ENCODE measurements at places on chromosomes 5 and 9.

GRCh38 chr5:28603869-28604268 is 1565.5 kb upstream of the CDH9 start:
- DNase-seq = no peak

DNA sequence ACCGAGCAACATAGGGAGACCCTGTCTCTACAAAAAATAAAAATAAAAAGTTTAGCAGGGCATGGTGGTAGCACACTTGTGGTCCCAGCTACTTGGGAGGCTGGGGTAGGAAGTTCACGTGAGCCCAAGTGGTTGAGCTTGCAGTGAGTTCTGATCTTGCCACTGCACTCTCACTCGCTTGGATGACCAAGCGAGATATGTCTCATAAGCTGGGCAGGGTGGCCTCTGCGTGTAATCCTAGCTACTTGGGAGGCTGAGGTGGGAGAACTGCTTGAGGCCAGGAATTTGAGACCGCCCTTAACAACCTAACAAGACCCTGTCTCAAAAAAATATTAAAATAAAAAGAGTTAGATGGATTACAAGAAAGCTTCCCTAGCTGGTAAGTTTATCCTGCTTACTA is 32.5 kb downstream of the RASA1 start:
- no peak for DNase-seq

DNA sequence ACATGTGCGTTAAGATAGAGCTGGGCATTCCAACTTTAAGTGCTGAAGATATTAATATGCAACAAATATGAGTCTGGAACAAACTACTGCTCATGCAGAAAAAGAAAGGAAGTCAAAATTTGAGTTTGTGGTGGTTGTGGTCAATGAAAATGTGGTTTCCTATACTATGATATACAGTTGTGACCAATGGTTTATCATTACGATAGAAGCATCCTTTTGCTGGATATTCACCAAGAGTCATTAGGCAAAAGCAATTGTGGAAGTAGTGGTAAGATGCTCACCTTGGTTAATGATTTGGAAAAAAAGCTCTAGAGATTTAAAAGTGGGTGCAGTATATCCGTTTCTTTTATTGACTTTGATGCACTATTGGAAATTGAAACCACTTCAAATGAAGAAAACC is 1007.0 kb downstream of the NR2F1-AS1 start:
- no peak for DNase-seq

- no peak for DNase-seq
Measured at GRCh38 chr5:83549076-83549475, 77.5 kb downstream of the VCAN start.

DNA sequence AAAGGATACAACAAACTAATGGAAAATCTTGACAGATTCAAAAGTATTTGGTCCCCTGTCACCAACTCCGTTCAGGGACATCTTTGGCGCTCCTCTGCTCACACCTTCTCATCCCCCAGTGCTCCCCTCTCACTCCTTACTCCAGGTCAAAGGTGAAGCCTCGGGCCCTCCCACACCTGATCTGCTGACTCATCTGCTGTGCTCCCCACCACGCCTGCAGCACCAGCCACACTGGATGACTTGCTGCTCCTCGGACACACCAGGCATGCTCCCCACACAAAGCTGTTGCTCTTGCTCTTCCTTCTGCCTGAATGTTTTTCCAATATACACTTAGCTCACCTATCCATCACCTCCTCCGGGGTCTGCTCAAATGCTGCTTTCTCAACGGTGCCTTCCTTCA is 123.4 kb downstream of the ESM1 start:
- DNase-seq = no peak

DNA sequence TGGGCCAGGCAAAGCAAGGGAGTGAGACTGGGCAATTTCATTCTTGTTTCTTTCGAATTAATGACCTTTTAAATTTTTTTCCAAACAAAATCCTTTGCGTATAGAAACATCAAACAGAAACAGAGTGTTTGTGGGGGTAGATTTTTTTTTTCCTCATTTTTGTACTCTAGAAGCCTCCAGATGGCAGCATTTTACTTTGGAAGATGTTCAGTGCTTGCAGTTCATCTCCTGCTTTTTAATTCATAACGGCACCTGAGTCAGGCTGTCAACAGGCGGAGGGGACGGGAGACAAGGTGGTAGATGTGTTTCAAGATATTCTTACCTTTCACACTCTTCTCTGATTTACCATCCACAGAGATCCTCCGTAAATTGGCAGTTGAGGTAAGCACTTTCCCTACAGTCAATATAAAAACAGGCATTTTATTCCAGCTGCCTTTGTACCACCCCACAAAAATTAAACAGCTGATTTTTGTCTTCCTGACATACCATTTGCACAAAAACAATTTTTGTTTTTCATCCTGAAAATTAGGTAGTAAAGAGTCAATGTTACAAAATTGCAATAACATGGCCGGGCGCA is 99.5 kb upstream of the FBXL17 start:
- DNase-seq = peak; percentile 3

DNA sequence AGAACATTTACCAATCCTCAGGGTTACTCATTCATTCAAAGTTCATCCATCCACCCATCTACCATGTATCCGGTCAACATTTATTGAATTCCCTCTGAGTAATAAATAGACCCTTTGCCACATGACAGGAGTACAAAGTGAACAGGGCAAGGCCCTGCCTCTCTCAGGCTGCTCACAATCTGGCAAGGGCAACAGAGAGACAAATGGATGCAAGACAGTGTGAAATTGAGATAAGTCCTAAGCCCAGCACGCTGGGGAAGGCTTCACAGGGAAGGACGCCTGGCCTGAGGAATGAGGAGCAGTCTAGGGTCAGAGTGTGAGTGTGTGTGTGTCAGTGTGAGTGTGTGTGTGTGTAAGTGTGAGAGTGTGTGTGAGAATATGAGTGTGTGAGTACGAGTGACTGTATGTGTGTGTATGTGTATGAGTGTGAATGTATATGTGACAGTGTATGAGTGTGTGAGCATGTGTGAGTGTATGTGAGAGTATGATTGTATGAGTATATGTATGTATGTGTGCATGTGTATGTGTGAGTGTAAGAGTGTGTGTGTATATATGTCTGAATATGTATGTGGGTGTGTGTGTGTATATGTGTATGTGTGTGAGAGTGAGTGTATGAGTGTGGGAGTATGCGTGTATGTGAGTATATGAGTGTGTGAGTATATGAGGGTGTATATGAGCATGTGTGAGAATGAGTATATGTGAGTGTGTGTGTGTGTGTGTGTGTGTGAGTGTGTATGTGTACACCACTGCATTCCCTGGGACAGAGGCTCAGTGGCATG is 145.6 kb downstream of the FSTL4 start:
- DNase-seq = no peak

DNA sequence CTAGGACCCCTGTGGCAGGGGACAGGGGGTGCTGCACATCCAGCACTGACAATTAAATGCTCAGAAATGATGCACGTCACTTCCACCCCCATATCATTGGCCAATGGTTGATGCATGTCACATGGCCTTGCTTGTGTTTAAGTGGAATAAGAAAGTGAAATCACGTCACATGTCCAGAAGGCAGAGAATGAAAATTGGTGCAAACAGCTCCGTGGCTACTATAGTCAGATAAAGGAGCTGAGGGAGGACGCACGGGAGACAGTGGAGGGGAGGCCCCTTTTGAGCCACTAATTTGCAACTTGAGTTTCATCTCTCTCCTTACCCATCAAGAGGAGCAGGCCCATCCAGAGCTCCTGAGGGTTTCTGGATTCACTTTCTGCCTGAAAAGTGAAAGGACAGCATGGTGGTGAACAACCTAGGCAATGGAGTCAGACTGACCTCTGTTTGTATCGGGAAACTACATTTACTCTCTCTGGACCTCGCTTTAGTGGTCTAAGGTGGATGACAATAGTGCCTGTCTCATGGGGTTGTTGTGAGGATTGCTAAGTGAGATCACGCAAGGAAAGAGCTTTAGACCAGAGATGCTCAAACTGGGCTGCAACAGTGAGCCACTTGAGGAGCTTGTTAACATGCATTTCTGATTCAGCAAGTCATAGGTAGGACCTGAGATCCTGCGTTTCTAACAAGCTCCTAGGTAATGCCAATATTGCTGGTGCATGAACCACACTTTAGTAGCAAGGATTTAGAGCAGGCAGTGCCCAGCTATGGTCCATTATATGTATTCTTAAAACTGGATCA is 133.9 kb upstream of the ADRA1B start:
- no peak for DNase-seq

GRCh38 chr5:4720831-4721230 is 419.3 kb upstream of the ADAMTS16 start:
- no peak for DNase-seq

DNA sequence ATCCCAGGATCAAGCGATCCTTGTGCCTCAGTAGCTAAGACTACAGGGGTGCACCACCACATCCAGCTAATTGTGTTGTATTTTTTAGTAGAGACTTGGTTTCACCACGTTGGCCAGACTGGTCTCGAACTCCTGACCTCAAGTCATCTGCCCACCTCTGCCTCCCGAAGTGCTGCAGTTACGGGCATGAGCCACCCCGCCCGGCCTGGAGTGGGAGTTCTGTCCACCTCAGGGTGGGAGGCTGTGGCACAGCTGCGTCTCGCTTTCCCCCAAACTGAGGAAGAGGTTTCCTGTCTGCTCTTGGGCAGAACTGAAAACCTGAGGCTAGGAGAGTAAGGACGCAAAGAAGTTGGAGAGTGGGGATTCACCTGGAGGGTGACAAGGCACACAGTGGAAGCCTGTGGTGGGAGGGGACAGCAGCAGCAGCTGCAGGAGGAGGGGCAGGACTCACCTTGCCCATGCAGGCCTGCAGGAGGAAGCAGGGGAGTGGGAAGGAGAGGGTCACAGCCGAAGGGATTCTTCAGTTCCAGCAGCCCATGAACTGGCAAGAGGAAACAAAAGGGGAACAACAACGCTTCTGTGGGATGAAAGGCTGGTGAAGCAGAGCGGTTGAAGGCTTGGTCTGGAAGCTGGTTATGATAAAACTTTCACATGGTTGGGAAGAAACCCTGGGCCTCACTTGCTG is 181.4 kb downstream of the GAS1 start:
- DNase-seq = no peak

GRCh38 chr9:755454-756381 is 85.8 kb upstream of the DMRT1 start:
- DNase-seq = no peak

- DNase-seq = no peak
Measured at GRCh38 chr9:23636199-23636598, 189.8 kb downstream of the ELAVL2 start.

DNA sequence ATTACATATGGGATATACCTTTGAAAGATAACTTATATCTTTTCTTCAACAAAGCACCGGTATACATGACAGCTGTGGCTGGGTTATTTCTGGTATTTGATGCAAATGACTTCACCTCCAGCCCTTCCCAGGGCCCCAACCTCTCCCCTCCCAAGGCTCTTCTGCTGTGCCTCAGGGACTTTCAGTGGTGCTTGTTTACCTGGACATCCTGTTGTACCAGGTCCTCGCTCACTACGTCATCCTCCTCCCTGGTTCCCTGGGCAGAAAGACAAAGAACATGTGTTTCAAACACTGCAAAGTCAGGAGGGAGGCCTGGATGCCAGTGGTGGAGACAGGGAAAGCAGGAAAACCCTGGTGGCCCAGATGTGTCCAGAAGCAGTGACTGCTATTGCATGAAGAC is 23.4 kb downstream of the ANXA6 start:
- no peak for DNase-seq

GRCh38 chr9:106557996-106558667 is 304.8 kb upstream of the ZNF462 start:
- DNase-seq = no peak

DNA sequence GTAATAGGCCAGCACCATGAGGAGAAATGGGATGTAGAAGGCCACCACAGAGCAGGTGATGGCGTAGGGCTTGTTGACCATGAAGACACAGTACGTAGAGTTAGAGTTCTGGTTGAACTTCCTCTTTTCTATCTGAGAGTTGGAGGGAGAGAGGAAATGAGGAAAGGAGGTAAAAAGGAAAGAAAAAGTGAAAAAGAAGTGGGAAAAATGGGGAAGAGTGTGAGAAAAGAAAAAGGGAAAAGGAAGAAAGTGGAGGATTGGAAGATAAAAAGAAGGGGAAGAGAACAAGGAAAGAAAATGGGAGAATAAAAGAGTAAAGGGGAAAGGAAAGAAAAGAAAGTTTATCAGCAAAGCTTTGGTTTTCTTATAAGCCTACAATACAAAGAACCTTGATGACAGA is 126.1 kb downstream of the FBXO38 start:
- no peak for DNase-seq

- DNase-seq = no peak
Measured at GRCh38 chr5:53179691-53180090, 70.1 kb upstream of the MOCS2 start.

DNA sequence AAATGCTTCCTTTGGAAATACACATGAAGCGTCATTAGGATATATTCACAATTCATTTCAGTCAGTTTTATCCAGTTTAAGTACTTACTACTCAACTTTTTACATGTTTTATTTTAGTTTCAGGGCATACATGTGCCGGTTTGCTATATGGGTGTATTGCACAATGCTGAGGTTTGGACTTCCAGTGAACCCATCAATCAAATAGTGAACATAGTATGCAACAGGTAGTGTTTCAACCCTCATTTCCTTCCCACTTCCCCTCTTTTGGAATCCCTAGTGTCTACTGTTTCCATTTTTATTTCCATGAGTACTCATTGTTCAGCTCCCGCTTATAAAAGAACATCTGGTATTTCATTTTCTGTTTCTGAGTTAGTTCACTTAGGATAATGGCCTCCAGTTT is 74.7 kb downstream of the TMEM161B start:
- DNase-seq = no peak

All from NCI-H1105 treated with DMSO at 0.1 percent for 48 hours (cell line).